ENCODE measurements at places on chromosomes 7 and 10.

GRCh38 chr7:4186513-4186780 is 495.6 kb upstream of the FOXK1 start:
- DNase-seq: no peak

- DNase-seq: no peak
Observed at GRCh38 chr7:157482517-157483087, 145.8 kb downstream of the DNAJB6 start.

- peak; percentile 14 for DNase-seq
Observed at GRCh38 chr7:95106401-95106800, 199.0 kb downstream of the PPP1R9A start.

DNA sequence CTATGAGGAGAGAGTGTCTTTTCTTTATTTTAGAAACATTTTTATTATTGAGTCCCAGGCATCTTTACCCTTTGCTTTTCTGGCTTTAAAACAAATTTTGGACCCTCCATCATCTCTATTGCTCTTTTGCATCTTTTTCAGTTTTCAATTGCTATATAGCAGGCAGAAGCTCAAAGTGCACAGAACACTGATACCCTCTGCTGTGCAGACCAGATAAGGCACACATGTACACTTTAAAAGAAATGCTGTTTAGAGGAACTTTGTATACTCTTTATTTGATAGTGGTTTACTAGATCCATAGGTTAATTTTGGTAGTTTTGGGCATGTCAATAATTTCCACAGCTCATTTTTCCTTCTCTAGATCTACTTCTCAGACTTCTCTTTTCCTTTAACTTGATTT is 324.2 kb downstream of the SH2D4B start:
- no peak for DNase-seq

DNA sequence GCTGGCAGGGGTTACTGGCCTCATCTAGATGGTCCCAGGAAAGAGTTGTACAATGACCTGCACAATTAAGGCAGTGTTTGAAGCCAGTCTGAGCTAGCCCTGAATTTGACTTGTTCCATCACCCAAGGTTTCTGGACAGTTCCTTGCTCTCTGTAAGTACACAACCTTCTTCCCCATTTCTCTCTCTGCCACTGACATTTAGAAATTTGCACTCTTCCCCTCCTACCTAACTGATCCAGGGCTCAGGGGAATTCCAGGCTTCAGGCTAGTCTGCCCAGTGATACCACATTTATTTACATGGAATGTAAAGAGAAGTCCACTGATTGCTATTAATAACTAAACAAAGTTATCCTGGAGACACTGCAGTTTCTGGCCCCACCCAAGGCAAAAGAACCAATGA is 139.0 kb upstream of the GPR26 start:
- DNase-seq: no peak

GRCh38 chr10:12922117-12922900 is 79.2 kb downstream of the CCDC3 start:
- no peak for DNase-seq
